K562 (cell line): ENCODE measurements at places on chromosomes 6 and 20.
A peak's percentile ranks its signal among the peaks of the same experiment; 100 is the strongest.

- no peak for DNase-seq
Observed at GRCh38 chr20:33789109-33789857, 21.9 kb upstream of the CHMP4B start.

DNA sequence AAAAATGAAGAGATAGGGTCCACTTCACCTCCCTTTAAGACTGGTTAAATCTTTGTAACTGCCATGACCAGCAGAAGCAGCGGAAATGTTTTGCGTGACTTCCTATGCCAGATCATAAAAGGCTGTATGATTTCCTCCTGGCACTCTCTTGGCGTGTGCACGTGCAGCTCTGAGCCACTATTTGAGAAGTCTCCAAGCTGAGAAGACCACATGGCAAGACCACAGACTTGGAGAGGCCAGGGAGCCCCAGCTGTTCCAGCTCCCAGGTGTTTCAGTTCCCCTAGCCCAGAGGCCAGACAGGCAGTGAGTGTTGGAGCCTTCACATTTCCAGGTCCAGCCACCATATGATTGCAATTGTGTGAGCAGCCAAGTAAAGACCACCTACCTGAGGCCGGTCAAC is 259.3 kb upstream of the RIN2 start:
- no peak for DNase-seq

GRCh38 chr6:168107191-168107983 is 28.4 kb upstream of the FRMD1 start:
- no peak for DNase-seq

DNA sequence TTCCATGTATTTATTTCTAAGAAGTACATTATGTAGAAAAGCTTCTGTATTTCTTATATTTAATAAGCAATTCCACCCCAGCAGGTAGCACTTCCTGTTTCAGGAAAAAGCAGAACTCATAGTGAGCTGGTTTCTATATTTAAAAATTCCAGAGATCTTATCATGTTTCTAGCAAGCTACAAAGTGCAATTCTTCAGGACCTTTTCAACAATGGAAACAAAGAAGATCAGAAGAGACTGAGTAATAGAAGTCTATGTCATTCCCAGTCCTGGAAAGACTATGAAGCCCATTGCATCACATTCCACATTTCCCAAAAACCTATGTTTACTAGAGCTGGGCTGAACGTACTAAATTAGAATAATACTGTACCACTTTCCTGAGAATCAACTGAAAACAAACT is 302.6 kb upstream of the NRSN1 start:
- DNase-seq: no peak

DNA sequence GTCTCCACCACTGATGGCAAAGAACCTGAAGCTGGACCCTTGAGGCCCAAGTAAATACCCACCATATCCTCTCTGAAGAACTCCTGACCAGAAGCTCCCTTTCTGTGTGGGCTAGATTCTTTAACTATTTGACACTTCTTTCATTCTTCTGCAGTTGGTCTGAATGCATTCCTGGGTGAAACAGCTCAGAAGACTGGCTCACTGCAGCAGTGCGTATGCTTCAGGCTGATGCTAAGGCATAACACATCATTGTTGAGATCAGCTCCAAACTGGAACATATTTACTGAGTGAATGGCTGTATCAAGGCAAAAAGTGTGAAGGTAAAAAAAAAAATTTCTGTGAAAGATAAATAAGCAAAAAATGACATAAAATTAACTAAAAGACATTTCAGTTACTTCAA is 19.7 kb downstream of the ZSCAN23 start:
- no peak for DNase-seq

- no peak for DNase-seq
Observed at GRCh38 chr6:20692023-20692422, 157.8 kb downstream of the CDKAL1 start.

DNA sequence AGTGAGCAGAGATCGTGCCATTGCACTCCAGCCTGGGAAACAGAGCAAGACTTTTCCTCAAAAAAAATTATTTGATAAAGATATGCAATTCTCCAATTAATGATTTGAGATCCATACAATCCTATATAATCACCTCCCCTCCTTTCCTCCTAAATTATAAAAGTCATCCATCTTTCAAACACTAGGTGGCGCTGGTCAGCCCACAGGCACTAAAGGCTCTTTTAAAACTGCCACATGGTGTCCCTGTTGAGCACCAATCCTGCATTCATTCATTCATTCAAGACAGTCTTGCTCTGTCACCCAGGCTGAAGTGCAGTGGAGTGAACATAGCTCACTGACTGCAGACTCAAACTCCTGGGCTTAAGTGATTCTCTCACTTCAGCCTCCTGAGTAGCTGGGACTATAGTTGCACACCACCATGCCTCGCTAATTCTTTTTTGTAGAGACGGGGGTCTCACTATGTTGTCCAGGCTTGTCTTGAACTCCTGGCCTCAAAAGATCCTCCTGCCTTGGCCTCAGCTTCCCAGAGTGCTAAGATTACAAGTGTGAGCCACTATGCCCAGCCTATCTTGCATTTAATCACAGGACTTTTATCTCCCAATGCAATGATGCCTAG is 58.7 kb upstream of the SLC2A12 start:
- DNase-seq: peak; percentile 83

DNA sequence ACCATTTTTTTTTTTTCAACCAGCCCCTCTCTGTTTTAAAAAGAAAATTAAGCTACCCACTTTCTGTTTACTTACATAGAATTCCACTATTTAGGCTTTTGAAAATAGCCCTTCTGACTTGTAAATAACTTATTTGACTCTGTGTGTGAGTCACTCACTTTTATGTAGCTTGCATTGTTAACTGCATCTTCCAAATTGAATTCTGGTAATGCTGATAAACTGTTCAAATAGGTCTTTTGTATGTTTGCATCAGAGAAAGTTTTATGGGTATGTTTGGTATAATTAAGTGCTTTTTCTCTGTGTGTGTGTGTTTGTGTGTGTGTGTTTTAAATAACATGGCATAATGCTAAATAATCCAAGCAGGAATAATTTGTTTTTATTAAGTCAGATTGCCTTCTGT is 360.1 kb downstream of the PLCB1 start:
- no peak for DNase-seq

GRCh38 chr6:157982102-157982562 is 469 bp downstream of the SYNJ2 start:
- DNase-seq: peak; percentile 69

- peak; percentile 15 for DNase-seq
Observed at GRCh38 chr20:60085551-60086132, 127.4 kb downstream of the CDH26 start.

DNA sequence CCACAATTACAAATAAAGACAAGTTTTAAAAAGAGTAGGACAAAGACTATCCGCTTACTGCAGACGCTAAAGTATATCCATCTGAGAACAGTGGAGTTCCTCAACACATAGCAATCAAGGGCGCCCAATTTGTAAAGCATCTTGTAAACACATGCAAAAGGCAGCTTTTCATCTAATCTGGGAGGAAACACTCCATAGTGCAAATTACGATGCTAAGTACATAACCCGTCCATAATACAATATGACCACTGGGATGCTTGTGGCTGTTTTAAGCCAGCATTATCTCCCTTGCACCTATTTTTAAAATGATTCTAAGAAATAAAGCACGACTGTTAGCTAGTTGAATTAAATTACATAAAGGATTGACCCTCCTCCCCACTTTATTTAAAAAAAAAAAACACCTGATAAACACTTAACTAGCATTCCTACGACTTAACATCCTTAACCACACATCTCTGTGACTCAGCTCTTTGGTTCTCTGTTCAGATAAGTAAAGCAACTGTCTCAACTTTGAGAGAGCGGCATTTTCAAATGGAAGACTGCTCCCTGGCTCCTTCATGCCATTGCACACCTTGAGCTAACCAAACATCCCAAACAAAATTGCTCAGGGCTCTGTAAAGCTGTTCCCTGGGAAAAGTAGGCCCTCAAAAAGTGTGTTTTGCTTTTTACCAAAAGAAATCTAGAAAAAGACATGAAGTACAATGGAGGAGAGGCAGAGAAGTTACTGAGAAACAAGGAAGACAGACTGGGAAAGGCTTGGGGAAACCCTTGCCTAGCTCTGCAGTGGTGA is 14.2 kb downstream of the SLC22A23 start:
- DNase-seq: peak; percentile 54

DNA sequence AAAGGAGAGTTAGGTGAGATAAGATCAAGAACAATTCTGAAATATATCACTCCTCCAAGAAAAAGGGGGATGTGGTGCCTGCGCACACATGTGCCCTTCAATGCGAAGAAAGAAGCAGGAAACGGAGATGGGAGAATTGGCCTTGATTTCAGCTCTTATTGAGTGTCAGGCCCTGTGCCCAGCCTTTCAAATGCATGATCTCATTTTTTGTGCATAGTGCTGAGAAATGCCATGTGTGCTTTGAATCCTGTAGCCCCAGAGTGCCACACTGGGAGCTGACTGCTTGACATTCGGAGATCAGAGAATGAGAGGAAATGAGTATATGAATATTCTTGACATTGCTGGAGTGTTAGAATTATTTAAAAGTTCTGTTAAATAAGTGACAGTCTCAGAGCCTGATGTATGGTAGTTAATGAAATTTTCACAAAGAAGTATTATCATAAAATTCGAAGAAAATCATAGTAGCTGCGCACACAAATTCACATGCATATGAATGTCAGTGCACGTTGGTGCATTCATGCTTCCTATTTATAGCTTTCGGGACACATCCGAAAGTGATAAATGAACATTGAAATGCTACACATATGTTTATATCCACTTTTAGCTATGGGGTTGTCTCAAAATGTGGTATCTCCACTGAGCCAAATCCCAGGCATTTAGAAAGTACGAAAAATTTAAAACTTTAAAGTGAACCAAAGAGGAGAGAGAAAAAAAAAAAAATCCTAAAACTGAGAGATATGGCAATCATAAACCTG is 172.0 kb downstream of the KCNQ5 start:
- DNase-seq: no peak

DNA sequence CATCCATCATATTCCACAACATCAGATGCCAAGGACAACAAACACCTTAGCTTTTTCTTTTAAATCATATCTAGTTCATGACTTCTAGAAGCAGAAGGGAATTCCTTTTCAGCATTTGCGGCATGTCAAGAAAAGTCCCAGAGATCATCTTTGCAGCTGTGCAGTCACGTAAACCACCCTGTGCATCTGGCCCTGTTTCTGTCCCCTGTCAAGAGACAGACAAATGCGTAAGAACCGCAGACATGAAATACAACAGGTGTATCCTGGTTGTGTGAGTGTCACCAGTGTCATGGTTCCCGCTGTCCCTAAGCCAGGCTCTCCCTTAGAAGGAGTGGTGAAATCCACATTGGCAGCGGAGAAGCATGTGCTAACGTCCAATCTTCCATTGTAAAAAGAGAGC is 28.1 kb downstream of the LY86 start:
- DNase-seq: no peak

GRCh38 chr6:73377225-73377624 is 7.5 kb upstream of the OOEP start:
- no peak for DNase-seq

DNA sequence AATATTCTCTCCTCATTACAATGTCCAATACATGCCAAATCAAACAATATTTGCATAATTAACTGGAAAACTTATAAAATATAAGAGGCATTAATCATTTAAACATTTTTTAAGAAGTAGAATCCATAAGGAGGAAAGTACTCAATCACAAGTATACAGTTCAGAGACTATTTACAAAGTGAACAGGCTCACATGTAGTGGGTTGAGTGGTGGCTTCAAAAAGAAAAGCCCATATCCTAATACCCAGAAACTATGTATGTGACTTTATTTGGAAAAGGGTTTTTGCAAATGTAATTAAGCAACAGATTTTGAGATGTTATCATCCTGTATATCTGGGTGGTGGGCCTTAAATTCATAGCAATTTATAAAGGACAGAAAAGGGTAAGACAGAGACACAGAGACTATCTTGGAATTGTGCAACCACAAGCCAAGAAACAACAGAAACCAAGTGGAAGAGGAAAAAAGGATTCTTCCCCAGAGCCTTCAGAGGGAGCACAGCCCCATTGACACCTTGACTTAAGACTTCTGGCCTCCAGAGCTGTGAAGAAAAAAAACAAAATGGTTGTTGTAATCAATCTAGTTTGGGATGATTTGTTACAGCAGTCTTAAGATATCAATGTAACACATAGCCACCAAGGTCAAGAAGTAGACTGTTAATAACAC is 32.7 kb upstream of the CRISP1 start:
- DNase-seq: no peak

DNA sequence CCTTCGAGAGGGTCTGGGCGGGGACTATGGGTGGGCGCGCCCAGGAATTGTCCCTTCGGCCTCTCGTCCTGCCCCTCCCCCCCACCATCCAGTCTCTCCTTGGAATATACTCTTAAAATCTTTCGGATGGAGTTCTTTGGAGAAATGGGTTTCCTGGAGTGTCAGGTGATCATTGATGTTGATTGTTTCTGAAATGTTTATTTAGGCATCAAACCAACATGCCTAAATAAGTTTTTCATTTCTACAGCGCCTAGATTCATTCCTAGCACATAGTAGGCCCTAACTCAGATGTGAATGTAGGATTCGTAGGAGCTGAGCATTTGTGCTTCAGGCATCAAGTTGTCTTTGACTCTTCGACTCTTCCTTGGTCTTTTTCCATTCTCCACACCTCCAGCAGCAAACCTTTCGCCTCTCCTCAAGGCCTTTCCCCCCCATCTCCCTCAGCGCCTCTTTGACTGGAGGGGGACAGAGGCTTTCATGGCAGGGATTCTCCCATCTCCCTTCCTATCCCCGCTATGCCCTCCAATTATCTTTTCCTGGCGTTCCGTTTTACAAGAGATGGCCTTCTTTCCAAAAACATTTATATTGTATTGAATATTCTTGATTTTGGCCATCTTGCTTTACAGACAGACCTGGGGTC is 610 bp downstream of the CASP8AP2 start:
- peak; percentile 27 for DNase-seq

DNA sequence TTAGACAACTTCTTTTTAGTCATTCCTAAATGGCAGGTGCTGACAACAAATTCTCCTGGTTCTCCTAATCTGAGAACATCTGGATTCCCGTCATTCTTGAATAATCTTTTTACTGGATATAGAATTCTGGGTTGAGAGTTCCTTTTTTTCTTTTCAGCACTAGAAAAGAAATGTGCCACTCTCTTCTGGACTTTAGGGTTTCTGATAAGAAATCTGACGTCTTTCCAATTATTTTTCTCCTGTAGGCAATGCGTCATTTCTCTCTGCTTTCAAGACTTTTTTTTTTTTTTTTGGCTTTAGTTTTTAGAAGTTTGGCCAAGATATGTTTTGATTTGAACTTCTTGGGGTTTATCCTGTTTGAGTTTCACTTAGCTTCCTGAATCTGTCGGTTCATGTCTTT is 66.1 kb upstream of the RNF24 start:
- no peak for DNase-seq

DNA sequence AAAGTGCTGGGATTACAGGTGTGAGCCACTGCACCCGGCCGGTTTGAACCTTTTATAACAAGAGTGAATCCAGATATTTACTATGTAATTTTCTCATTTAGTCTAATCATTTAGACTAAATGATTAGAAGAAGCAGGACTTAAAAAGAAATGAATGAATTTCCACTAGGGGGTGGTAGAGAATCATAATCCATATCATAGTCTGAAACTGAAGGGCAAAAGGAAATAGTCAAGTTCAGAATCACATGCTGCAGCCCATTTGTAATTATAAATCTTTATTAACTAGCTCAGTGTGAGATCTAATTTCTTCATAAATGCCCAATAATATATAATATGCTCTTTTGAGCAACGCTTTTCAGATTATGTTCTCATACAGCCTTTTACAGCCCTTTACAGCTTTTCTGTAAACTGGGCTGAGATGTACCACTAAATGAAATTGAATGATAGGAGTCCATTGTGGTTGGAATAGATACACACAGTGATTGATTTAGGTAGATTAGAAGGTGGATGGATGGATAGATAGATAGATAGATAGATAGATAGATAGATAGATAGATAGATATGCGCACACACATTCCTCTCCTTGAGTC is 31.8 kb downstream of the PSMB9 start:
- DNase-seq: peak; percentile 78

- DNase-seq: no peak
Observed at GRCh38 chr6:90080876-90081481, 186.7 kb downstream of the GJA10 start.
